ENCODE measurements at places on chromosomes 7 and 10.

DNA sequence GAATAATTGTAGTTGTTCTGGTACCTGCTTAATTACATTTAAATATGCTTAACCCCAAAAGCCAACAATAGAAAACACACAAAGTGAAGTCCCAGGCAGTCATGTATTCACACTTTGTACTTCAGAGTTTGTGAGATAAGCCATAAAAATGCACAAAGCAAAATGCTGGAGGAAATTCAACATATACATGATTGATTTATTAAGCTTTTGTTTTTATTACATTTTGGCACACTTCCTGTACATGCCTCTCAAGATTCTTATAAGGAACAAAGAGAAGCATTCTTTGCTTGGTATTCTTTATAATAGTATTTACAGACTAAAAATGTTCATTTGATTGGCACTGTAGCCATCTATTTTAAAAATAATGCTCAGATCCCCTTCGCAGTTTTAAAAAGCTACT, 107.7 kb upstream of the ANK3 start:
- no peak for DNase-seq

DNA sequence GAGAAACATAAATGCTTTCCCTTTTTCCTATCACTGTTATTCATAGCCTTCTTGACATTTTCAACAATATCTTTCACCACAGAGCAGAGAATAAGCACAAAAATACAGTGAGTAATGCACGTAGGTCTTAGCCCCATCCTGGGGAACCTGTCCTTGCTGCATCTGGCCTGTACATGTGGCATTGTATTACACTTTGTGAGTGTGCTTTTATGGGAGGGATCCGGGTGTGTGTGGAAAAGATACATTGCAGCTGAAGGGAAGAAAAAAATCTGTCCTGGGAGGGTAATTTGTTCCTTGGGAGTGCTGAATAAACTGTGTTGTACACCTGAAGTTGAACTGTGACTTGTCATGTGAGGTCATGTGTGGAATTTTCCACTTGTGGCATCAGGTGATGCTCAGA, 422.7 kb upstream of the LRGUK start:
- DNase-seq: no peak

- DNase-seq: no peak
Measured at GRCh38 chr10:121080281-121080891, 229.2 kb downstream of the WDR11 start.

- DNase-seq: no peak
Measured at GRCh38 chr7:150928541-150928940, 49.6 kb downstream of the KCNH2 start.

- no peak for DNase-seq
Measured at GRCh38 chr10:35079763-35080162, 10.4 kb downstream of the CUL2 start.

DNA sequence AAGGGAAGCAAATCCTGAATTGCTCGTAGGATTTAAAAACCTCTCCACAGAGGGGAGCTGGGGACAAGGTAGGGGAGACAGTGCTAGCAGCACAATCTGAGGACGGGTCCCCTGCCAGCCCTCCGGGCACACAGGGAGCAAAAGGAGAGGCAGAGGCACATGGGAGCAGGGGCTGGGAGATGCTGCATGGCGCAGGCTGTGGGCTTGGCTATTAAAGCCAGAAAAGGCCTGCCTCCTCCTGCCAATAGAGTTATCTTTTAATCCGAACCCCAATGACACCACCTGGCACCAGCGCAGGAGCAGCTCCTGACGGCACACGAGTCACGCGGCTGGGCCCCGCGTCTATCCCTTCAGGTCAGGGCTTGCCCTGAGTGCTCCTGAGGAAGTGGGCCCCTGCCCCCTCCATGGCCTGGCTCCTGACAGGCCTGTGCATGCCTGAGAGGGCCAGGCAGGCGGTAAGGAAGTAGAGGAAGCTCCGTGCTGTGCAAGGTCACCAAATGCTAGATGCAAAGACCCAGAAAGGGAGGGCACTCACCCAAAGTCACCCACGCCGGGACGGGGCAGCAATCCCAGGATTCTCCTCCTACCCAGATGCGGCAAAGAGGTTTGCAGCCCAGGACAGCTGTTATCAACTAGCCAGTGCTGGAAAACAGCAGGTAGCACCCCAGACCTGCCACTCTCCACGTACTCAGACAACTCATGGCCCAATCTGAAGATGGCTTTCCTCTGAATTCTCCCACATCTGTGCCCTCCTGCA, 28.1 kb downstream of the DLG5 start:
- no peak for DNase-seq

DNA sequence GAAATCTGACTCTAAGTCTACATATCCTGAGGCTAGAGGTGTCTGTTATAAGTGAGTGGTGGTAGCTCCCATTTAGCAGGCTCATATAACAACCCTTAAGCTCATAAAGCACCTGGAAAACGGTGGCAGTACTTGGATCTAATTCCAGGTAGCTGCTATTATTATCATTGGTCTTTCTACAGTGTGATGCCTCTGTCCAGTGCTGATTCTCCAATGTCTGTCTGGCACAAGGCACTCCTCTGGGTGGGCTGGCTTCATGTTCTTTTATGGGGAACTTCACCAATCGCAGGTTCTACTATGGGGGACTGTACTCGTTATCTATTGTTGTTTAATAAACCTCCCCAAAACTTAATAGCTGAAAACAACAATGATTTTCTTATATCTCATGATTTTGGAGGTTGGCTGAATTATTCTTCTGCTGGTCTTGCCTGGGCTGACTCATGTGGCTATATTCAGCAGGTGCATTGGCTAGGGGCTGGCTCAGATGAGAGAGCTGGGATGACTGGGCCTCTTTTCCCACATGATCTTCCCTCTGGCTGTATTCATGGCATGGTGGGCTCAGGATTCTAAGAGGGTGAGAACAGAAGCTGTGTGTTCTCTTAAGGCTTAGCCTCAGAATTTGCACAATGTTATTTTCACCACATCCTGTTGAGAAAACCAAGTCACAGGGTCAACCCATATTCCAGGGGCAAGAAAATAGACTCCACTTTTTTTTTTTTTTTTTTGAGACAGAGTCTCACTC, 93.0 kb upstream of the PCGF5 start:
- peak; percentile 5 for DNase-seq
